ENCODE measurements at places on chromosomes 4 and X.

- no peaks in the 10 kb centered on the region for H3K36me3 ChIP-seq
- H3K27me3 ChIP-seq: peaks cover 49% of the 10 kb centered on the region
- H3K4me1 ChIP-seq: peaks cover 3% of the 10 kb centered on the region
- DNase-seq: no peak
Measured at GRCh38 chr4:3872834-3873313, 106.7 kb downstream of the ADRA2C start.

DNA sequence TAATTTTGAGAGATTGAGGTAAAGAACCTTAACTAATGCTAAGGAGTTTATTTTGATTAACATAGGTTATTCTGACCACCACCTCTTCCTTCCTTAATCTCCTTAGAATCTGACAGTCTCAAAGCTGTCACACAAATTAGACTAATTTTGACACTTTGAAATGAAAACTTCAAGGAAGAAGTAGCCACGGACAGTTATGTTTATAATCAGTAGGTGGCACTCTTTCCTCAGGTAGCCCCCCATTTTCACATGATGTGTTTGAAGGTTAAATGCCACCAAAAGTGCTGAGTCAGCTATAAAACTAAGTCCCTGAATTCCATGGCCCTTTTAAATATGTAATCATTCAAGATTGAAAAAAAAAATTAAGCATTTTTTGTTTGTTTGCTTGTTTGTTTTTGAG lies 22.4 kb downstream of the TMEM33 start:
- H3K27ac ChIP-seq: no peak overlapping the region
- H3K36me3 ChIP-seq: peaks cover 30% of the 10 kb centered on the region
- no peaks in the 10 kb centered on the region for H3K4me1 ChIP-seq

GRCh38 chr4:155526452-155527169 lies 140.0 kb upstream of the GUCY1A1 start:
- H3K4me3 ChIP-seq: no peak overlapping the region
- peaks cover 4% of the 10 kb centered on the region for H3K4me1 ChIP-seq
- H3K36me3 ChIP-seq: no peaks in the 10 kb centered on the region
- H3K27me3 ChIP-seq: peaks cover 7% of the 10 kb centered on the region

GRCh38 chrX:96098471-96098870 lies 586.2 kb upstream of the DIAPH2 start:
- H3K27ac ChIP-seq: no peak overlapping the region
- H3K27me3 ChIP-seq: no peaks in the 10 kb centered on the region
- no peaks in the 10 kb centered on the region for H3K4me1 ChIP-seq
- no peak overlapping the region for H3K4me3 ChIP-seq
- H3K36me3 ChIP-seq: no peaks in the 10 kb centered on the region

DNA sequence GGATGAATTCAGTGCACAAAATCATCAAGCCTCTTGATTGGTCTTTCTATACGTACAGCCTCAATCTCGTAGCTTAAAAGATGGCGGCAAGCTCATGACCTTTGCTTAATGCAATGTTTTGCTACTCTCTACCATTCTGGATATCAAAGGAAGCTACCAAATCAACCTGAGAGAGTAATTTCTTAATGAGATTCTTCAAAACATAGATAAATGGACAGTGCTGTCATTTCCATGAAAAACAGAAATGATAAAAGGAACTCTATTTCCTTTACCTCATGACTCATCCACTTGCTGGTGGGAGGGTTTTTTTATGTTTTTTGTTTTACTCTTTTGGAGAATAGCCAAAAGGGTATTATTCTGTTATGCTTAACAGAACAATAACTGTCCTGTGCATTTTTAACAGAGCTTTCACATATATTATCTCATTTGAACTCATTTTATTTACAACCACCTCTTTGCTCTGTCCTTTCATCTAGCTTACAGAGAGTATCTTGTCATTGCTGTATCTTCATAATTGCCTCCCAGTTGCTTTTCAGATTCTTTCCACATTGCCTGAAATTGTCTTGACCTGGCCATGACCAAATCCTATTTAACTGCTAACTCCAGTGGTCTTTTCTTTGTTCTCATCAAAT lies 138.6 kb upstream of the GPR101 start:
- DNase-seq: no peak
- H3K4me3 ChIP-seq: no peak overlapping the region
- peaks cover 5% of the 10 kb centered on the region for H3K4me1 ChIP-seq
- no peak overlapping the region for H3K27ac ChIP-seq
- H3K27me3 ChIP-seq: peaks cover 2% of the 10 kb centered on the region

DNA sequence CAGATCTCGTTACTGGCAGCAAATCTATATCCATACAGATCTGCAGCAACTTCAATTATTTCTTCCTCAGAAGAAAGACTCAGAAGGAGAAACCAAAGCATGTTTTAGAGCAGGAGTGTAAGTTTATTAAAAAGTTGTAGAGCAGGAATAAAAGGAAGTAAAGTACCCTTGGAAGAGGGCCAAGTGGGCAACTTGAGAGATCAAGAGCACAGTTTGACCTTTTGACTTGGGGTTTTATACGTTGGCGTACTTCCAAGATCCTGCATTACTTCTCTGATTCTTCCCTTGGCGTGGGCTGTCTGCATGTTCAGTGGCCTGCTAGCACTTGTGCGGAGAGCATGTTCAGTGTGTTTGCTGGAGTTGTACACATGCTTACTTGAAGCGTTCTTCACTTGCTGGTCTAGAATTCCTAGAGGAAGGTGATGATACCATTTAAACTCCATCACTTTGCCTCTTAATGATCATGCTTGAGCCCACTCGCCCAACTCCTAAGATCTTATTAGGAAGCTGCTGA lies 1114.7 kb upstream of the PABPC4L start:
- no peak for DNase-seq
- H3K4me3 ChIP-seq: no peak overlapping the region
- H3K27ac ChIP-seq: no peak overlapping the region

DNA sequence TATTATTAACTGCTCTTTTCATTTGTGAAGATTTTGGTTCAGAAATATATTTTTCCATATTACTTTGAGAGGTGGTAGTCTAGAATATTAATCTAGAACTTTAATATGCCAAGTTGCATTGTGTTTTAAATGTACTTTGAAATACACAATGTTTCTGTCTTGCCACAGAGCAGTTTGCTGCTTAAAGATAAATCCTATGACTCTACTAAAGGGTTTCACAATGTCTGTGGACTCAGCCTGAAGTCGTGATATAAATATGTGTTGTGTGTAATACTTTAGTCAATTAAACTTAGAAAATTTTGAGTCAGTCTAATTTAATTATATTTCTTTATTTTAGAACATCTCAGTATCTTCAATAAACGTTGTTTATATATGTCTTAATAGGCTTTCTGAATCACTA lies 1771.7 kb upstream of the PCDH7 start:
- no peak for DNase-seq
- H3K4me1 ChIP-seq: no peaks in the 10 kb centered on the region
- H3K27me3 ChIP-seq: no peaks in the 10 kb centered on the region
- H3K4me3 ChIP-seq: no peak overlapping the region
- no peak overlapping the region for H3K27ac ChIP-seq

DNA sequence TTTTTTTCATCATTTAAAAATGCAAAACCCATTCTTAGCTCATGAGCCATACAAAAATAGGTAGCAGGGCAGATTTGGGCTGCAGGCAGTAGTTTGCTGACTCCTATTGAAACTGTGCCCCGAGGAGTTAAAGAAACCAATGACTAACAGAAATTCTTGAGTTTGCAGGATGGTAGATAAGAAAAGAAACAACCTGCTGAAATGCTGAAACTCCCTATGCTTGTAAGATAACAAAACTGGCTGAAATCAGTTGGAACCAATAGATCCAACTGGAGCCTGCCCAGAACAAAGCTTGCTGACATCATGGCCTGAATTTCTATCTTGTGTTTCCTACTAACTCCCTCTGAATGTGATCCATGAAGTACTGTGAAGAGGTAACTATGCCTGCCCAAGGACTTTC lies 68.6 kb downstream of the ANOS1 start:
- no peaks in the 10 kb centered on the region for H3K4me1 ChIP-seq
- H3K27me3 ChIP-seq: no peaks in the 10 kb centered on the region
- no peak for DNase-seq
- H3K4me3 ChIP-seq: no peak overlapping the region
- H3K36me3 ChIP-seq: no peaks in the 10 kb centered on the region

- H3K4me3 ChIP-seq: no peak overlapping the region
- H3K27me3 ChIP-seq: no peaks in the 10 kb centered on the region
- DNase-seq: peak; percentile 14
- no peak overlapping the region for H3K27ac ChIP-seq
- H3K4me1 ChIP-seq: no peaks in the 10 kb centered on the region
Measured at GRCh38 chr4:111641813-111642579, 503.3 kb upstream of the FAM241A start.

DNA sequence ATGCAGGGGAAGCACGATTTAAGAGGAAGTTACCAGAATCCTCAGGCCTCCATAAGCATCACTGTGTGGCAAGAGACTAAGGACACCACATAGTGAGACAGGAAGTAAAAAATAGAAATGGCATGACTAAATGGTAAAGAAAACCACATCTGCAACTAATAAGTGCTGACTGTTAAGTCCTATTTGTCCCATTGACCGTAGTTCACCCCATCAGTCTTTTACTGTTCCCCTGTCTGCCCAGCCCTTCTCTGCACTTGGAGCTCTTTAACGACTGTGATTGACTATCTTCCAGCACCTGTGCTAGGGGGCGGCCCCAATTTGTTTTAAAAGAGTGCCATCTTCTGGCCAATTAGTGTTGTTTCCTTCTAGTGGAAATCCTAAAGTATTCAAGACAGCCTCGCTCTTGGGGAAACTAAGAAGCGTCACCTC lies 94.2 kb downstream of the MAOA start:
- no peaks in the 10 kb centered on the region for H3K36me3 ChIP-seq
- H3K4me1 ChIP-seq: no peaks in the 10 kb centered on the region
- H3K27ac ChIP-seq: no peak overlapping the region
- DNase-seq: peak; percentile 4
- no peak overlapping the region for H3K4me3 ChIP-seq
- no peaks in the 10 kb centered on the region for H3K27me3 ChIP-seq

- no peak for DNase-seq
- no peak overlapping the region for H3K27ac ChIP-seq
- no peak overlapping the region for H3K4me3 ChIP-seq
- no peaks in the 10 kb centered on the region for H3K4me1 ChIP-seq
- H3K36me3 ChIP-seq: no peaks in the 10 kb centered on the region
Measured at GRCh38 chr4:8019396-8020365, 80.0 kb upstream of the AFAP1 start.

DNA sequence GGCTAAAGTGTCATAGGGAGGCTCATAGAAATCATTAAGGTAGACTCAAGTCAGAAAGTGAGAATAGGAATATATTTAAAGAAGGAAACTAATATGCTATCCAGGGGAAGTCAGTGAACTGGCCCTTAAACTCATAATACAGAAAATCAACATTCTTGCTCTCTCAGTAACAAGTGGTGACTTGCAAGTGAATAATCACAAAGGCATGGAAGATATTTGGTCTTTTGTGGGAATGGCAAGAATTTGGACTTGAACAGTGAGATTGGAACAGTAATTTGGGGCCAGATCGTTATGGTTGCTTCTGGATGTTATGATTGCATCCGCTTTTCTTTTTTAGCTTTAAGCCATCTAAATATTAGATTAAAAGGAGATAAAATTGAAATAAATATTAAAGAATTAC lies 103.8 kb downstream of the TBC1D19 start:
- H3K4me1 ChIP-seq: no peaks in the 10 kb centered on the region
- no peaks in the 10 kb centered on the region for H3K27me3 ChIP-seq
- no peak overlapping the region for H3K27ac ChIP-seq
- no peak for DNase-seq
- peaks cover 17% of the 10 kb centered on the region for H3K36me3 ChIP-seq

GRCh38 chr4:120691536-120691935 lies 231.0 kb downstream of the PRDM5 start:
- H3K36me3 ChIP-seq: no peaks in the 10 kb centered on the region
- peaks cover 4% of the 10 kb centered on the region for H3K27me3 ChIP-seq
- no peak overlapping the region for H3K27ac ChIP-seq
- H3K4me3 ChIP-seq: no peak overlapping the region
- DNase-seq: no peak

GRCh38 chr4:11470438-11471045 lies 41.8 kb upstream of the HS3ST1 start:
- H3K4me1 ChIP-seq: peaks cover 36% of the 10 kb centered on the region
- H3K27me3 ChIP-seq: no peaks in the 10 kb centered on the region
- H3K4me3 ChIP-seq: peak overlapping the region; percentile 10
- H3K27ac ChIP-seq: peak overlapping the region; percentile 94
- DNase-seq: peak; percentile 13
- peaks cover 8% of the 10 kb centered on the region for H3K36me3 ChIP-seq

DNA sequence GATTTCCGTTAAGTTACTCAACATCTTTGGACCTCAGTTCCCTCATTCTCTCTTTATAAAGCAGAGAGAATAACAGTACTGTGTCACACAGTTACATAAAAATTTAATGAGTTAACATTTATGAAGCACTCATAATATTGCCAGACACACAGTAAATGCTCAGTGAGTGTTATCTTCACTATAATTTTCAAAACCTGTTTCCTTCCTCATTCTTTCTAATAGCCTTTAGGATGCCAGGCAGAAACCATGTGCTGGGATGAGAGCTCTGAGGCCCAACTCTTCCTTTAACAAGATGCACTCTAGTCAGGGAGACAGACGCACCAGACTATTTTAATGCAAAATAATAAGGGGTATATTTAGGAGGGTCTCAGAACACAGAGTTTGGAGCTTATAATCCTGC lies 208.2 kb downstream of the STK32B start:
- H3K4me1 ChIP-seq: no peaks in the 10 kb centered on the region
- no peaks in the 10 kb centered on the region for H3K27me3 ChIP-seq
- no peak overlapping the region for H3K4me3 ChIP-seq
- H3K27ac ChIP-seq: no peak overlapping the region
- DNase-seq: no peak

GRCh38 chr4:159360549-159360948 lies 257.7 kb downstream of the RAPGEF2 start:
- H3K36me3 ChIP-seq: peaks cover 26% of the 10 kb centered on the region
- no peak overlapping the region for H3K27ac ChIP-seq
- no peaks in the 10 kb centered on the region for H3K4me1 ChIP-seq
- H3K4me3 ChIP-seq: no peak overlapping the region
- DNase-seq: no peak
- no peaks in the 10 kb centered on the region for H3K27me3 ChIP-seq

DNA sequence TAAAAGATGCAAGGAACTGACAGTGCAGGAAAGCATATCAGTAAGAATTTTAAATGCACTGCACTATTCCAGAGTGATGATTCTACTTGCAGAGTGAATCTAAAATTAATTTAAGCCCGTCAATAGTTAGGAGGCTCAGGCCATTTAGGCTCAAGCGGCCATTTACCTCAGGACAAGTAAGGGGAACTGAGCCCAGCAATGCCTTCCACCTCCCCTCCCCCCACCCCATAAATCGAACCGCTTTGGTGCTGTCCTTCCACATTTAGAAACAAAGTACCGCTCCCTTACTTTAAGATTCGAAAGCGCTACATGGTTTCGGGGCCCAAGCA lies 665 bp downstream of the RBM41 start:
- H3K36me3 ChIP-seq: peaks cover 29% of the 10 kb centered on the region
- peak overlapping the region; percentile 98 for H3K4me3 ChIP-seq
- no peak for DNase-seq
- H3K27ac ChIP-seq: no peak overlapping the region
- no peaks in the 10 kb centered on the region for H3K27me3 ChIP-seq
